ENCODE measurements at places on chromosomes 2 and 18.

DNA sequence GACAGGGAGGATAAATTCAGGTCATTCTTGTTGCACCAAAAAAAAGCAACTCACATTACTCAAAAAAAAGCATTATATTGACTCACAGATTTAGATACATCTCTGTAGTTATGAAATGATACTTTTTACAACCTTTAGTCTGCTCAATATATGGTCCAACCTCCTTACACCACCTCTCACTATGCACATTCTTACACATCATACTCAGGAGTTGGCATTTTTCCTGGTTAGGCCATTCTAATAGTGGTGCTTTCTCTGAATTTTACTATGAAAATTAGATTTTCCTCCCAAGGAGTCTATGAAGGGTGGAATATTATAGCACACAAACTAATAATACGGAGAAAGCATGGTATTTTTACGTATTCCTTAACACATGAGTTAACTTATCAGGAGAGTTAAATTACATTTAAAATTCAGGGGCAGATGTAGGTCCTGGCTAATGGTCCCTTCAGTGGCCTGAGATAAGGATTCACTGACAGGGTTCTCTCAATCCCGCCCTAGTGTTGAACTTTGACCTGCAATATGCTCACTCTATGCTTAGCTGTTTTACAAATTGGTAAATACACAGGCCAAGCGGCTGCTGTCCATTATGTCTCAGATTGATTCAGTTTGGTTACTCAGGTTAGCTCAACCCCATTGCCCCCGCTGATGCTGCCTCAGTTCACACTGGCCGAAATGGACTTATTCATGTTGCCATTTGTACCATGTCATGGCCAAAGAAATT lies 153.6 kb downstream of the NCKAP5 start:
- DNase-seq, result no peak

DNA sequence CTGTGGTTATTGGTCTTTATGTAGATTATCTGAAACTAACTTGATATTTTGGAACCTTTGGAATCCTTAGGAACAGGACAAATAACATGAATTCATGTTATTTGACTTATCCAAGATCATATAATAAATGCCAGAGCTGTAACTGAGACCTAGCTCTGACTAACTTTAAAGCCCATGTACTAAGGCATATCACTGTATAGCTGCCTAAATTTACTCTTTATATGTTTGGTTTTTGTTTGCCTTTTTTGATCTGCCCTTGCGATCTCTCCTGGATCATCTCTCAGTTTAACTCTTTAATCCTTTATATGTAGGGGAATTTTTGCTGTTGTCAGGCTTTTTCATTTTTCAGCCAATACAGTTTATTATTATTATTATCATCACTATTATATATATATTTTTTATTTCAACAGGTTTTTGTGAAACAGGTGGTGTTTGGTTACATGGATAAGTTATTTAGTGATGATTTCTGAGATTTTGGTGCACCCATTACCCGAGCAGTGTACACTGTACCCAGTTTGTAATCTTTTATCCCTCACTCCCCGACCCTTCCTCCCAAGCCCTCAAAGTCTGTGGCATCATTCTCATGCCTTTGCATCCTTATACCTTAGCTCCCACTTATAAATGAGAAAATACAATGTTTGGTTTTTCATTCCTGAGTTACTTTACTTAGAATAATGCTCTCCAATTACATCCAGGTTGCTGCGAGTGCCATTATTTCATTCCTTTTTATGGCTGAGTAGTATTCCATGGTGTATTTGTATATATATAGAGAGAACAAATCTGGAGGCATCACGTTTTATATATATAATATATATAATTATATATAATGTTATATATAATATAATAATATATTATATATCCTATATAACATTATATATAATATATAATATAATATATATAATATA lies 48.9 kb downstream of the APLF start:
- DNase-seq, result no peak

GRCh38 chr18:49075681-49076080 lies 124.9 kb upstream of the SMAD7 start:
- DNase-seq, result no peak

DNA sequence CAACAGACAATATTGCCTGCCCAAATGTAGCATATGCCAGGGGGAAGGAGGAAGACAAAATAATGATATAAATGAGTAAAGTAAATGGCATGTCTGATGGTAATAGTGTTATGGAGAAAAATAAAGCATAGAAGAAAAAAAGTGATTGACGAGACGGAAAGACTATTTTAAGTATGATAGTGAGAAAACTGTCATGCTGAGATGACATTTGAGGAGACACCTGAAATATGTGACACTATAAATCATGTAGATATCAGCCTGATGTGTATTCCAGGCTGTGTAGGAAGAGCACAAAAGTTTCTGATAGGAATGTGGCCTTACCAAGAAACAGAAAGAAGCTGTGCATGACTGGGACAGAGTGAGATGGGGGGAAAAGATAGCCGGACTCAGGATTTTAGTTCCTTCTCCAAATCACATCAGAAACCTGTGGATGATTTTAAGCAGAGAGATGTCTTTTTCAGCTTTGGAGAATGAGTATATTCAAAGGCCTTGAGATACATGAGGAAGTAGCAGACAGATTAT lies 387.3 kb upstream of the SYT4 start:
- no peak for DNase-seq

- DNase-seq, result no peak
Observed at GRCh38 chr2:28615706-28616105, 119.8 kb downstream of the PLB1 start.

- peak; percentile 76 for DNase-seq
Observed at GRCh38 chr2:45681675-45682074, 30.2 kb downstream of the PRKCE start.

DNA sequence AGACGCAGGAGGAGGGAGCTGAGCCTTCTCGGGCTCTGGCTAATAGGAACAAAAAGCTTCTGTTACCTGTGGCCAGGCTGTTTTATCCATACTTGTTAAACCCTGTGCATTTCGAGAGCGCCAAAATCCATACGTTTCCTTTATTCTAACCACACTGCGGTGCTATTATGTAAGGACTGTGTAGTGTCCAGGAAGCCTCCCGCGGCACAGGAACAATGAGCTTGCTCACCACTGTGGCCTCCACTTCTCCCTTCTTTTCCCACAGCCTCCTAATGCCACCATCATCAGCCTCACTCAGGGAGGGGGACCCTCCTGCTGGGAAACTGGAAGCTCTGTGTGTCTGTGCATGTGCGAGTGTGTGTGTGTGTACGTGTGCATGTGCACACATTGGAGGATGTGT lies 268.5 kb downstream of the HAUS1 start:
- DNase-seq, result no peak

- DNase-seq, result no peak
Observed at GRCh38 chr2:30336084-30336483, 104.8 kb downstream of the LBH start.

DNA sequence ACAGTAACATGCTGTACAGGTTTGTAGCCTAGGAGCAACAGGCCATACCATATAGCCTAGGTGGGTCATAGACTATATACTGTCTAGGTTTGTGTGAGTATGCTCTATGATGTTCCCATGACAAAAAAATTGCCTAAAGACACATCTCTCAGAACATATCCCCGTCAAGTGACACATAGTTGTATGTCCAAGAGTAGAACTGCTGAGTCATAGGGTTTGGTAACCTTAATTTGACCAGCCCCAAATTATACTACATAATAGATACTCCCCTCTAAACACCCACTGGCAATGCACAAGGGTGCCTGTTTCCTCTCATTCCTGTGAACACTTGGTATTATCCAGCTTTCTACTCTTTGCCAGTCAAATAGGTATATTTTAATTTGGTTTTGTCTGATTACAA lies 161.6 kb downstream of the LCLAT1 start:
- no peak for DNase-seq

- DNase-seq, result no peak
Observed at GRCh38 chr18:4353853-4354418, 101.2 kb downstream of the DLGAP1 start.

GRCh38 chr2:17051538-17051937 lies 385.9 kb upstream of the CYRIA start:
- DNase-seq, result peak; percentile 74

GRCh38 chr2:974054-974453 lies 23.4 kb downstream of the SNTG2 start:
- no peak for DNase-seq

DNA sequence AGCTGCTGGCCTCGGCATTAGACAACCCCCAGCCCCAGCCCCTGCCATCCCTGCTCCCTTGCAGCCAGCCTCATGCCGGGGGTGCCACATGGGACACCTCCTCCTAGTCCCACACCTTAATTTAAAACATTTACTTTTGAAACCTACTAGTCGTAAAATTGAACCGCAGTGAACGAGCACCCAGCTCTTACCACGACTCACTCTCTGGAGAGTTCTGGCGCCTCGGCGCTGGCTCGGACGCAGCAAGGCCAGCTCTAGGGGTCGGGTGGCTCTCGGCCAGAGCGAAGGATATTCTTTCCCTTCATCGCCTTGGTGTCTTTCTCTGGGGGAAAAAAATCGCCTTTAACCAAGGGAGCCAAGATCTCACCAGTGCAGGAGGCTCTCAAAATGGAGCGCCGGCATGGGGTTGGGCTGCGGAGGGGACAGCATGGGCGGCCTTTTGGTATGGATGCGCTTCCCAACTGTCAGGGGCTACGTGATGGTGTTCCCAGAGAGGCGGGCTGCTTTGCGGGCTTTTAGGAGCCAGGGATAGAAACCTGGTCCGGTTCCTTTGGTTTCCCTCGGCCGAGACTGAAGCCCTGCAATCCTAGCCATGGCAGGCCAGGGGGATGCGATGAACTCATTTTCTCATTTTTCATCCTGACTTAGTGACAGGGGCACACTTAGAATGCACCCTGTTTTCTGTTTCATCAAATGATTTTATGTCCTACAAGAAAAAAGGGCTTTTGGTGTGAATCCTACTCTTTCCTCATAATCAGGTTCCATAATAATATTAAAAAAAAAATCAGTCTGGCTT lies 2.0 kb downstream of the HPCAL1 start:
- no peak for DNase-seq

GRCh38 chr2:156818944-156819343 lies 382.8 kb downstream of the GPD2 start:
- DNase-seq, result peak; percentile 23

DNA sequence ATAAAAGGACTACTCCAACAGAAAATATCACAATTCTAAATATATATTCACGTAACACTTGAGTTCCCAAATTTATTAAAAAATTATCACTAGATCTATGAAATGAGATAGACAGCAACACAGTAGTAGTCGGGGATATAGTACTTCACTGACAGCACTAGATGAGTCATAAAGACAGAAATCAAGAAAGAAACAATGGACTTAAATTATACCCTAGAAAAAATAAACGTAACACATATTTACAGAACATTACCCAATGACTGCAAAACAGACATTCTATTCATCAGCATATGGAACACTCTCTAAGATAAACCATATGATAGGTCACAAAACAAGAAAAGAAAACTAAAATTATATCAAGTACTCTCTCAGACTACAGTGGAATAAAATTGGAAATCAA lies 429.4 kb downstream of the MBD2 start:
- peak; percentile 54 for DNase-seq

GRCh38 chr2:168356477-168356835 lies 99.6 kb upstream of the CERS6 start:
- no peak for DNase-seq

GRCh38 chr2:37191253-37191652 lies 2.8 kb upstream of the SULT6B1 start:
- DNase-seq, result no peak

DNA sequence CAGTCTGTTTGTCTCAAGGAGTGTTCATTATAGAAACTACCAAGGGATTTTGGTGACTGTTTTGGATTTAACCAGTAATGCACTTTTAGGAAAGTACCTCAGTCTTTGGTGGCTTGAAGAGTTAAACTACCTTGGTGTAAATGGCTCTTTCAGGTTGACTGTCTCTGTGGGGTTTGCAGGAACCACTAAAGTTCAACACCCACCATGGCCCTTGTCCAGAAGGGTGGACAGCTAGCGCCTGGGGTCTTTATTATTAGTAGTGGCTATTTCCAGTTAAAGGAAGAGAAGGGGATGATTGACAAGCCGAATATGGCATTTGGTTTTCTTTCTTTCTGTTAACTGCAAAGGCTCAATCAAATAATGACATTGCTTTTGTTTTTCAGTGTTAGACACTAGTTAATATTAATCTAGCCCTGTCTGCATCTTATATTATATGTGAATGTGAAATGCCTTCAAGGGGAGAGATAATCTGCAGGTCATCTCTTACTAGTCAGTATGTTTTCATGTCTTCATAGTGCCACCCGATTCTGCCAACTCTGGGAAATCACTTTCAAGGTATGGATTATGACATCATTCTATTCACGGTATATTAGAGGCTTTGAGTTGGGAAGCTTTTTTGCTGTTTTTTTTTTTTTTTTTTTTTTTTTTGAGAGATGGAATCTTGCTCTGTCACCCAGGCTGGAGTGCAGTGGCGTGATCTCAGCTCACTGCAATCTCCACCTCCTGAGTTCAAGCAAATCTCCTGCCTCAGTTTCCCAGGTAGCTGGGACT lies 56.4 kb downstream of the MAP4K4 start:
- no peak for DNase-seq

GRCh38 chr18:8711736-8712135 lies 6.4 kb downstream of the MTCL1 start:
- DNase-seq, result no peak

GRCh38 chr2:100397976-100398375 lies 19.5 kb downstream of the CHST10 start:
- DNase-seq, result no peak

DNA sequence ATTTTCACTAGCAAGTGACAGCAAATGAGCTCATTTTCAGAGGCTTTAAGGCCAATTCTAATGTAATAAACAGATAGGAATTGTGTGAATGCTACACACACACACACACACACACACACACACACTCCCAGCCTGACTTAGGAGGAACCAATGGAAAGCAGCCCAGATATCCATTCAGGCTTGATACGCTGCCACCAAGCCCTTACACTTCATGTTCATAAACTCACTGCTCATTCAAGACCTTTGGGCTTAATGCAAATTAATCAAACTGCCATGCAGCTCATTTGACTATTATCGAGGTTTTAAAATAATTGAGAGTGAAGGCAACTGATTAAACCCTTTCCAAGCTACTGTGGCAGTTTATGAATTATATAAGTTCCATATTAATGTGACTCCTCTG lies 298.9 kb upstream of the NCKAP5 start:
- DNase-seq, result no peak

DNA sequence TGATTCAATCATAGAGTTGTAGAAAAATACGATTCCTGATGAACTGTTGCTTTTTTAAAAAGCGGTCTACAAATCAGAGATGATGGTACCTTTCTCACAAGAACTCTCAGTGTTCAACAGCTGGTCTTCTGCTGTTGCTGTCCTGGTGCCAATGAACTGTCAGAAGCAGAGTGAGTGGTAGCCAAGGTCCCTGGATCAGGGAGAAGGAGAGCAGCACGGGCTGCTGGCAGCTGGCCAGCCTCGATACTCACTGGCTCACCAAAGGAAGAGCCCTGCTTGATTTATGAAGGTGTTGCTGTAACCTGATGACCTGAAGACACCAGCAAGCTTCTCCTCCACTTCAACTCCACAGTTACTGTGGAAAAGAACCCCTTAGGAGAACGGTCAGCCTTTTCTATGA lies 300.8 kb upstream of the SOX11 start:
- no peak for DNase-seq

- no peak for DNase-seq
Observed at GRCh38 chr2:46815121-46815802, 100.3 kb downstream of the MCFD2 start.
